Motor neuron (in vitro differentiated cells): ENCODE measurements at places on chromosomes 12 and 14. TPM values are rescaled to one million over a fixed set of nuclear protein-coding genes. Genes with fewer than 3 reads are reported as not detected.

The SCN8A gene
- 4.5 and 4.7 TPM in 2 replicates for total RNA-seq

The FGF6 gene
- not detected in 2 replicates for total RNA-seq

The CISTR gene
- not detected in 2 replicates for total RNA-seq

The CLEC1B gene
- total RNA-seq = 0.47 TPM in 1 of 2 replicates, not detected in the other

The AGAP2 gene
- 11.7 and 13.8 TPM in 2 replicates for total RNA-seq

The ASPG gene
- total RNA-seq = 0.09 and 1.1 TPM in 2 replicates

The CYP46A1 gene
- total RNA-seq = 6.8 and 12.3 TPM in 2 replicates

The PYGL gene
- total RNA-seq = 2.3 TPM in 2 replicates
